ENCODE measurements at places on chromosomes 12 and 14. TPM values are rescaled to one million over a fixed set of nuclear protein-coding genes. Genes with fewer than 3 reads are reported as not detected.

DNA sequence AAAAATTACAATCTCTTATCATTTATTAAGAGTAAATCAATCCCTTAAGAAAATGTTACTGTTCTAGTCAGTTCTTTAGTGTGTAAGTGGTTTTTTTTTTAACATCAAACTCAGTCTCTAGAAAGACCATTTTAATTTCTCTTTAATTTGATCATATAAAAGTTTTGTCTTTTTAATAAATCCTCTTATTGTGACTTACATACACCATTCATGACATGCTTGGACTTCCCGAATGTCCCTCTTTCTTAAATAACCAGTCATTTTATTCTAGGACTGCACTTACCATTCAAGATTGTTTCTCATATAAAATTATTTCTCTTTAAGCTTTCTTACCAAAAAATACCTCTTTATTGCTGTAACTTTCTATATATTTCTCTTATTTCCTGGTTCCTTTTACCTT is 60.8 kb upstream of the EVL start:
- DNase-seq: no peak
- H3K27ac ChIP-seq: no peak overlapping the region
- no peaks in the 10 kb centered on the region for H3K27me3 ChIP-seq
- no peak overlapping the region for H3K4me3 ChIP-seq

DNA sequence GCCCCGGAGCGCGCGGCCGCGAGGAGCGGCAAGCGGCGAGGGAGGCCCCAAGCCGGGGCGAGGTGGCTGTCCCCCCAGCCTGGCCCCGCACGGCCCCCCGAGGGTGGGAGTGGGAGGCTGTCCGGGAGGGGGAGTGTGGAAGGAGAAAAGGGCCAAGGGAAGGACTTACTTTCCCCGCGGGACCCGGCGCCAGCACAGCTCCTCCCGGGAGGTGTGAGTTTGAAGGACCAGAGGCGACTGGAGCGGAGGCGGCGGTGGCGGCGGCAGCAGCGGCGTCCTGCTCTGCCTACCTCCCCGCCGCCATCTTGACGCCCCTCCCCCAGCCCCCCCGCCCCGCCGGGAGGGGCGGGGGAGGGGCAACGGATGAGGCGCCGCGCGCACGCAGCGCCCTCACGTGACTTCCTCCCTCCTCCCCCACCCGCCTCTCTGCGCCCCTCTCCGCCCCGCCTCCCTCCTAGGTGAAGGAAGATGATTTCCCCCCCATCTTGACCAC is at the start of gene SBNO1:
TSS of gene SBNO1 (minus strand) at position 316 of the 493 bp plus-strand sequence. CDS start 14,406 bp downstream, outside the sequence.
- peaks cover 15% of the 10 kb centered on the region for H3K4me1 ChIP-seq
- peak within 1 kb of the TSS; percentile 91 for H3K4me3 ChIP-seq
- H3K27ac ChIP-seq: peak within 1 kb of the TSS; percentile 98
- no peaks in the 10 kb centered on the region for H3K36me3 ChIP-seq

- no peak overlapping the region for H3K27ac ChIP-seq
- DNase-seq: peak; percentile 75
- H3K4me3 ChIP-seq: no peak overlapping the region
These were observed 798.0 kb upstream of the MGAT4C start for GRCh38 chr12:87054226-87054625.

GRCh38 chr14:21557084-21557901 is 22.6 kb downstream of the OR10G3 start:
- H3K4me3 ChIP-seq: peak overlapping the region; percentile 29
- no peaks in the 10 kb centered on the region for H3K27me3 ChIP-seq
- no peaks in the 10 kb centered on the region for H3K36me3 ChIP-seq
- H3K4me1 ChIP-seq: peaks cover 13% of the 10 kb centered on the region

CYP46A1 gene
- 2.3 TPM for total RNA-seq

TMEM229B gene
- total RNA-seq: 0.40 TPM

KRT71 gene
- total RNA-seq: not detected

FGF23 gene
- total RNA-seq: 0.04 TPM

ACTN1 gene
- total RNA-seq: 30.3 TPM

NCOR2 gene
- 48.1 TPM for total RNA-seq

SERPINA9 gene
- not detected for total RNA-seq

SMIM41 gene
- total RNA-seq: 0.13 TPM

ATG14 gene
- total RNA-seq: 11.1 TPM
